ENCODE measurements at places on chromosomes 7 and 10.

GRCh38 chr7:30172451-30172850 lies 37.7 kb downstream of the MTURN start:
- DNase-seq = no peak

DNA sequence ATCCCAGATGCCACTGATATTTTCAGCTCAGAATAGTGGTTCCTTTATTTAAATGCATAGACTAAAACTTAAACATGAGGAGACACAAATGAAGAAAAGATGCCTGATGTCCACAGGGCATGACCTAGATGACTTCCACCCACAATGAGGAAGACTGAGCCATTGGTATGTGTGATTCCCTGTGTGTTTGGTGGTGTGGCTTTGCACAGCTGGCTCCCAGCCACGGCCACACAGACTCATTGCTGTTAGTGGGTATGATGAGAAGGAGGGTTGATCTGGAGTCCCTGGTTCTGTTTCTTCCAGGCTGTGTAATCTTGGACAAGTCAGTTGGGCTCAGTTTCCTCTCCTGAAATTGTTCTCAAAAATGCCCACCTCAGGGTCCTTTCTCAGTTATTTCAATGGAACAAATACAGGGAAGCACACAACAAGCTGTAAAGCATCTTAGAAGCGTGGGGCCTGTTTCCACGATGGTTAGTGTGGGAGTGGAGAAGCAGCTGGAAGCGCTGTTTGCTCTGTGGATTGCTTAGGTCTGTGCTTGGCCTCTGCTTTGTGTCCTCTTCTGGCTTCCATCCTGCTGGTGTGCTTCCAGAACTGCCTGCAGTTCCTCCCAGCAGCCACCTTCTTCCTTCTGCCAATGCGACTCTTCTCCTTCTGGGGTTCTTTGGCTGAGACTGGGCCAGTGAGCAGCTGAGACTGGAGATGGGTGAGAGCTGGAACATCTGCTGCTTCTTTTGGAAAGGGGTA lies 303.7 kb downstream of the BMPER start:
- DNase-seq = no peak

- no peak for DNase-seq
Observed at GRCh38 chr10:36265741-36266140, 623.6 kb upstream of the FZD8 start.

- no peak for DNase-seq
Observed at GRCh38 chr10:5034588-5034987, 30.9 kb upstream of the AKR1C2 start.

DNA sequence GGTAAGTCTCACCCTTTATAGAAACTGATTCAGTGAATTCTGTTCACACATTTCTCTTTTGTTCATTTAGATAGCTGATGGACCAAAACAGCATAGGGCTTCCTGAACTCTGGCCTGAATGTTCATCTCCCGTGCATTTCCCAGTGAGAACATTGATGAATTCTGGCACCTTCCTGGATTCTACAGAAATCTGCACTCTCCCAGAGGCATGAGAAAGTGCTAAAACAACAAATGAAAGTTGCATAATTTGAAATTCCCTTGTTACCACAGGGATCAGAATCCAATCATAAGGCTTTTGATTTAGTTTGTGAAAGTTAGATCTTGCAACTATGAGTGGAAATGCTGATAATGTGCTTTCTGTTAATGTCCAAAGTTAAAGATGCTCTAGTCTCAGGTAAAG lies 29.7 kb upstream of the SCIN start:
- DNase-seq = no peak

DNA sequence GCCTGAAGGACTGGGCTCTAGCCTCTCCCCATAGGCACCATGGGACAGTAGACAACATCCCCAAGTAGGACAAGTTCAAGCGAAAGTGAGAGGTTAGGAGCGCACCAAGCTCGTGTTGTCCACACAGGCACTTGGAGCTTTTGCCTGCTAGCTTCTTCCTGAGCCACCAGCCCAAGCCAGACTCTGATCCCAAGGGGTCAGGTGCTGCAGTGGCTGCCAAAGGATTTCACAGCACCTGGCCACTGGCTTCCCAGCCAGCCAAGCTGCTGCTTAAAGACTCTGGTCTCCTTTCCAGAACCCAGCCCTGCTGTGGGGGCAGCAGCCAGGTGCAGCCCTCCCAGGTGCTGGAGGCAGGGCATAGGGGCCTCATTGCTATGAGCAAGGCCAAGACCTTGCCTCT lies 33.0 kb upstream of the UNC5B start:
- no peak for DNase-seq

DNA sequence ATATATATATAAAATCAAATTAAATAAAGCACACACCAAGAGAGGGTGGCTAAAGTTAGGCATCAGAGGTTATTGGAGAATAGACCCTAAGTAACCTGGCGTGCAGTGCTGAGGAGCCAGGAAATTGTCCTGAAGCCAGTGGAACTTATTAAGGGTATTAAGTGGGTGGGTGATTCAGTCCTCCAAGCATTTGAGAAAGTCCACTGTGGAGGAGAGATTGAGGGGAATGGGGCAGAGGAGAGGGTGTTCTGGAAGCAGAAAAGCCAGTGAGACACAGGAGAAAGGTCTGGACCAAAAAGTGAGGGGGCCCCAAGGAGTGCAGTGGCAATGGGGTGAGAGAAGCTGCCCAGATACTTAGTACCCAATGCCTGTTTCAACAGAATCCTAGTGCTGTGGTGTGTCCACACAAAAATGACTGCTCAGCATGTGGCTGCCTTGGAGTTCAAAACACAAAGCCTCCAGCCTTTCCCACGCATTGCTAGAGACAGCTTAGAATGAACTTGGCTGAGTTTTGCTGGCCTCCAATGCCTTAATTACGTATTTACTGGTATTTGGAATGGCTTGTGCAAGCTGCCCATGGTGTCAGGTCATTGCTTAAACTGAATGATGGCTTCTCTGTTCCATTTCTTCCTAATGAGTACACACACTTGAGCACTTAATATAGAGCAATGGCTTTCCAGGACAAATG lies 44.9 kb upstream of the CHST15 start:
- no peak for DNase-seq

- DNase-seq = no peak
Observed at GRCh38 chr10:119333146-119333792, 125.9 kb downstream of the GRK5 start.

GRCh38 chr7:47940088-47941013 lies 7.9 kb downstream of the PKD1L1 start:
- DNase-seq = no peak

DNA sequence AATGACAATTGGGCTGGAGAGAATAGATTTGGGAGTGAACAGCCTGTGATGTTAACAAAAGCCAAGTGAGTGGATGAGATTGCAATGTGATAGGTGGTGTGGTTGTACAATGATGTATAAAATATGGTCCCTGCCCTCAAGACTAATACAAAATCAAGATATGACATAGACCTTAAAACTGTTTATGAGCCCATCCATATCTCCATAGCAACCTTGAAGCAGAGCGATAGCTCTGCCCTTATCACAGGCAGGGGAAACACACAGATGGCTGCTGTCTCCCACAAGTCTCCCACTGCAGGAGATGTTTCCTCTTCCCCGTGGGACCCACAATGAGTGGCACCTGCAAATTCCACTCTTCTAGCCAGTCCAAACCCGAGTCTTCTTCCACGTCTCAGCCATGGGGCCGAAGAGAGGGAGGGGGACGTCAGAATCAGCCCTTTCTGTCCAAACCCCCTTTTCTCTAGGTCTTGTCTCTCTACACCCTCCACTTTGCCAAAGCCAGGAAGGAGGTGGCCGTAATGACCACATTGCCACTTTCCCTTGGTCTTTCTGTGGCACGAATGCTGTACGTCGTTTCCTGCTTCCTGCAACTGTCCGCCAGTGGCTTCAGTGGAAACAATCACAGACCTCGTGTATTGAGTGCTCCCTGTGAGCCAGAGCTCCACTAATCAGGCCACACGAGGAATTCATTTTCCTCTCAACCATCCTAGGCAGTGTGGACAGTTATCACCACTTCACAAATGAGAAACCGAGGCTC lies 7.5 kb upstream of the TBXAS1 start:
- DNase-seq = no peak

- DNase-seq = no peak
Observed at GRCh38 chr10:132335189-132336063, 3.4 kb downstream of the LRRC27 start.

- DNase-seq = no peak
Observed at GRCh38 chr10:454860-455259, 234.6 kb downstream of the DIP2C start.

DNA sequence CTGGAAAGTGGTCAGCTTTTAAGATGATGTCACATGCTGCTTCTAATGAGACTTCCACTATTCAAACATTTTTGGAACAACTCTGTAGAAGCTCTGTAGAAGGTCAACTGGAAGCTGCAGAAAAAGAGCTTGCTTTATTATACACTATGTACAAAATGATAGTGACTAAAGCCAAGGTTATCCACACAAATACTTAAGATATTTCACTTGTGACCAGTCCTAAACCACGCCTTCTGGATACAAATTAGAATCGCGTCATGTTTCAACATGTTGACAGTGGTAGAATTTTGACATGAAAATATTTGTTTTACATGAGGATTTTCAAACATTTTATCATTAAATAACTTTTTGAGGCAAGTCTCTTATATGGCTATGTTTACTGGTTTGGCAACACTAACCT lies 499.6 kb upstream of the PHF14 start:
- DNase-seq = no peak

DNA sequence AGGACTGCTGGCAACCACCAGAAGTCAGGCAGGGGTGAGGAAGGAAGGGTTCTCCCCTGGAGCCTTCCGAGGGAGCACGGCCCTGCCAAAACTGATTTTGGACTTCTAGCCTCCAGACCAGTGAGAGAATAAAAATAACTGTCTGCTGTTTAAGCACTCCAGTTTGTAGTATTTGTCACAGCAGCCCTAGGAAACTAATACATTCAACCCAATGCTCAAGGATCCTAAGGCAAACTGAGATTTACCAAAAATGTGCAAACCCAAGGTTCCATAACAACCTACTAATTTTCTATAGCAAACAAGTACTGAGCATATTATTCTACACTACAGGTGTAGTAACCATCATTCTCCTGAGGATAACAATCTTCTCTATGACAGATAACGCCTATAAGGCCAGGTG lies 18.6 kb downstream of the ARHGAP12 start:
- no peak for DNase-seq

GRCh38 chr10:69262292-69262751 lies 16.0 kb upstream of the HK1 start:
- DNase-seq = no peak

- DNase-seq = no peak
Observed at GRCh38 chr10:88278912-88279311, 304.2 kb downstream of the RNLS start.

- DNase-seq = no peak
Observed at GRCh38 chr10:37403776-37404175, 278.4 kb downstream of the ANKRD30A start.

GRCh38 chr7:24972991-24973390 lies 7.0 kb downstream of the OSBPL3 start:
- no peak for DNase-seq

- DNase-seq = no peak
Observed at GRCh38 chr7:140212100-140212881, 35.5 kb upstream of the KDM7A start.

DNA sequence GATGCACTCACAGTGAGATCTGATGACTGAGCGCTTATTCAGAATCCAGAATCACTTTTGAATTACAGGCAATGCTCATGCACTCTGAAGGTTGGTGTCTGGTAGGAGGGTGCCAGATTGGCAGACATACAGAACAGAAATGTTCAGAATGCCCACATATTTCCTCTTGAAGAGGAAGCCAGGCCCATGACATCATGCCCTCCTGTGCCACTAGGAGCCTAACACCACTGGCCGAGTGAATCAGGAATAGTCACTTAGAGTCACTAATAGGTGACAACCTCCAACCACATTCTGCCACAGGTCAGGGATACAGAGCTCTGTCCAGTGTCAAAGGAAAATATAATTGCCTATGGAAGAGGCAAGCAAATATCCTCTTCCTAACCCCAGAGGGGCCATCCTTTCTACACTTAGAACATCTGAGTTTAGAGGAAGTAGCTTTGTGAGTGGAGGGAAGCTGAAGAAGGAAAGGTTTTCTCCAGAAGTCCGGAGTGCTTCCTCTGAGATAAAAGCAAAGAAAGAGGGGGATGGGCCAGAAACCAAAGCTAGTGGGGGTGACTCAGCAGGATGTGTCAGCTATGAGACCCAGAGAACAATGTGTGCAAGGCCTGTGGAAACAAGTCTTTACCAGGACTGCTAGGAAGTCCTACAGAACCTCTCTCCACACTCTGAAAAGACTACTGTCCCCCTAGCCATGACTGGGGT lies 838.8 kb downstream of the GRID1 start:
- DNase-seq = no peak

DNA sequence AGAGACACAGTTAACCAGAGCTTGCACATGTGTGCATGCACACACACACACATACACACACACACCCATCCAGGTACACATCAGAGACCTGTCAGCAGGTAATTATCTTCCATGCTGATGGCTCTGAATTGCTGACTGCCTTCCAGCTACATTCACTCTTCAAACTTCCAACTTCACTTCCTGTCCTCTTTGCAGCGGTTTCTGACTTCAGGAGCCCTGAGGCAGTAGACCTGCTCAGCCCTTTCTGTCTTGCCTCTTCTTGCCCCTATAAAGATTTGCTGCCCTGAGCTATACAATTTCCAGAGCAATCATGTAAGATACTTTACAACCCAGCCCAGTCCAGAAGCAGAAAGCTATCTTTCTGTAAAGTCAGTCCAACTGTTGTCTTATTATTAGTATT lies 310.2 kb downstream of the FGFR2 start:
- DNase-seq = no peak

- DNase-seq = no peak
Observed at GRCh38 chr7:52500841-52501240, 534.6 kb upstream of the POM121L12 start.

DNA sequence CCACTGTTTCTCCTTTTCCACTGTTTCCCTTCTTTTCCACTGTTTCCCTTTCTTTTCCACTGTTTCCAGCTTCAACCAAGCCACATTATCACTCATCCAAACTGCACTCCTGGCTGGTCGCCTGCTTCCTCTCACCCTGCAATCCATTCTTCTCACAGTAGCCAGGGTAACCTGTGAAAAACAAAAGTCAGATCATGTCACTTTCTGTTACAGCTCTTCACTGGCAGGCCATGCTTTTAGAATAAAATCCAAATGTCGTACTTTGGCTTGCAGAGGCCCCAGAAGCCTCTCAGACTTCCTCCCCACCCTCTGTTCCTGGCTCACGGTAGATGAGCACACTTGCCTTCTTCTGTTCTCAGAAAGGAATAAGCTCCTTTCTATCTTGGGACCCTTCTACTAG lies 33.9 kb downstream of the STARD3NL start:
- no peak for DNase-seq

DNA sequence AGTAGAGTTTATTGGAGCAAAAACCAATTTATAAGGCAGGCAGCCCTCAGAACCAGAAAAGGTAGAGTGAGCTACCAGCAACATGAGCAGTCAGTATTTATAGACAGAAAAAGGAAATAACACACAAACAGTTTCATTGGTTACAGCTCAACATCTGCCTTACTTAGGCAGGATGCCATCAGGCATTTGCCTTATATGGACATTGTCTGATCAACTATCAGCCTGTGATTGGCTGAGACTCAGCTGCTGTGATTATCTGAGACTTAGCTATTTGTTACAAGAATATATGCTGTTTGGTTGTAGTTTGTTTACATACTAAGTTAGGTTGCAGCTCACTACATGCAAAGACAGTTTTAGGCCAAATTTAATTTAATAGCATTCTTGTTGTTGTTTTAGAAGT lies 60.4 kb upstream of the CDK1 start:
- DNase-seq = no peak

Measured in stimulated activated CD4-positive, alpha-beta T cell treated with anti-CD3 and anti-CD28 coated beads, Interleukin-1b, Interleukin-23, amount 100 ng/mL, for 1 hour (primary cell).